ENCODE measurements at places on chromosomes 11 and 22.

- no peak for DNase-seq
These were observed 15.8 kb upstream of the CHADL start for GRCh38 chr22:41256254-41257253.

GRCh38 chr11:128629516-128630106 is 42.3 kb upstream of the ETS1 start:
- DNase-seq, result no peak

DNA sequence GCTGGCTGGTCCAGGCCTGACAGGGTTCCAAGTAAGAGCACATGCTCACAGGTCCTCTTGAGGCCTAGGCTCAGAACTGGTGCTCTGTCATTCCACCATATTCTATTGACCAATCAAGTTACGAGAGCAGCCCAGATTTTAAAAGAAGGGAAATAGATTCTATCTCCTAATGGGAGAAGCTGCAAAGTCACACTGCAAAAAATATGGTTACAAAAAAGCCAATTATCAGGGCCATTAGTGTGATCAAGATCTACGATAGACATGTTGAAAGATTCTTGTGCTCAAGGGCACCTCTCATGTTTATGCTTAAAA is 96.1 kb downstream of the CD44 start:
- no peak for DNase-seq

GRCh38 chr11:76523147-76523546 is 78.3 kb downstream of the EMSY start:
- DNase-seq, result no peak

DNA sequence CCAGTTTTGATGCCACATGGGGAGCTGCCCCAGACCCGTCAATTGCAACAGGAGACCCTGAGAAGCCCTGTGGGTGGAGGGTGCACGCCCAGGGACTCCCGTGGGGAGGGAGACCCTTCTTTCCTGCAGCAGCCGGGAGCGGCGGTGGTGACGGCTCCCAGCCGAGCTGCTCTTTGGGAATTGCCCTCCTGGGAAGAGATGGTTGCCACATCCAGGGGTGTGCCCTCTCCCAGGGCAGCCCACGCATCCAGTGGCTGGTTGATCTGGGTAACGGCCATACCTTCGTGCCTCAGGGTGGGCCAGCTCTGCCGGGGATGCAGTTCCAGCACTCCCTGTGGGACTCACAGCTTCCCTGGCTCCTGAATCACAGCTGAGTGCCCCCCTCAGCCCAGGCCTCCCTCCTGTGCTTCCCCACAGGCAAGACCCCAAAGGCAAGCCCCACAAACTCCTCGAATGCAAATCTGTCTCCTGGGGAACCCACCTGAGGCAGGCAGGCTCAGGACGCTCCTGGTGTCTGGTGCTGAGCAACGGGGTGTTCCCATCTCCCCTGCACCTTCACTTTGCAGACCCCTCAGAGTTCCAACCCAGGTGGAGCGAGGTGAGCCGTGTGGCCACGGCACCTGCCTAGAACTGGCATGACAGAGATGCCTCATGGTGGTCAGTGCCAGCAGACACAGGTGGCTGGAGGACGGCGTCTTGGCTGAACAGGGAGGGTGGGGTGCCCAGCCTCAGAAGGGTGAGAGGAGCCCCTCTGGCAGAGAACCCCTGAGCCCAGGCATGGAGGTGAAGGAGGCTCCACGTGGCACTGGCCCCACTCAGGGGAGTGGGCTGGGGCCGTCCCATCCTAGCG is 1027.4 kb downstream of the BRD1 start:
- no peak for DNase-seq

DNA sequence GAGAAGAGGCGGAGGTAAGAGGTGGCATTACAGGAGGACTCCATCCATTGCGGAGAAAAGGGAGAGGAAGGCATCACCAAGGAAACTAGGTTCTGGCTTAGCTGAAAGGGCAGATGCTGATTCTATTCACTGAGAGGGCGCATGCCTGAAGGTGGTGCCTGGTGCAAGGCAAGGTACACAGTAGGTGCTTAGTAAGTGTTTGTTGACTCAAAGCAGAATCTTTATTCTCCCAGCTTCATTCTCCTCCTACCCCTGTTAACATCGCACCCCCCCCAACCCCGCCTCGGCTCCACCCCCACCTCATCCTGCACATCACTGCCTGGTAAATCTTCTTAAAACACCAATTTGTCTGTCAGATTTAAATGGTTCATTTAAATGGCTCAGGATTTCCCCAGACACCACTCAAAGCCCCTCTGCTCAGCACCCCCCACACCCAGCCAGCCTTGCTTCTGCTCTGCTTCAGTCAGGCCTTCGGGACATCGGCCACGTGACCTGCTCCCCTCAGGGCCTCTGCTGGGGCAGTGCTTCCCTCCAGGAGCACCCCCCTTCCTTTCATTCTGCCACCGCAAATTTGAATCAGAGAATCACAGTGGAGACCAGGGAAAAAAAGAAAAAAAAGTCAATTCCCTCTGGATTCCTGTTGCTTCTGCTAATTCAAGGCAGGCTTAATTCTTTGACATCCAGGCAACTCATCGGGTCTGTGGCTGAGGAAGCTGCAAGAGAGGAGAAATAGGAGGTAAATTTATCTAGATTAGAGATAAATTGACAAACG is 17.8 kb upstream of the RCN1 start:
- no peak for DNase-seq

All from Jurkat, Clone E6-1 (cell line).